ENCODE measurements at places on chromosomes 2 and 18. TPM values are rescaled to one million over a fixed set of nuclear protein-coding genes. Genes with fewer than 3 reads are reported as not detected.

- no peak for DNase-seq
Measured at GRCh38 chr2:152086231-152086630, 12.6 kb downstream of the CACNB4 start.

Gene DSG2
- 98.0 TPM for total RNA-seq

DNA sequence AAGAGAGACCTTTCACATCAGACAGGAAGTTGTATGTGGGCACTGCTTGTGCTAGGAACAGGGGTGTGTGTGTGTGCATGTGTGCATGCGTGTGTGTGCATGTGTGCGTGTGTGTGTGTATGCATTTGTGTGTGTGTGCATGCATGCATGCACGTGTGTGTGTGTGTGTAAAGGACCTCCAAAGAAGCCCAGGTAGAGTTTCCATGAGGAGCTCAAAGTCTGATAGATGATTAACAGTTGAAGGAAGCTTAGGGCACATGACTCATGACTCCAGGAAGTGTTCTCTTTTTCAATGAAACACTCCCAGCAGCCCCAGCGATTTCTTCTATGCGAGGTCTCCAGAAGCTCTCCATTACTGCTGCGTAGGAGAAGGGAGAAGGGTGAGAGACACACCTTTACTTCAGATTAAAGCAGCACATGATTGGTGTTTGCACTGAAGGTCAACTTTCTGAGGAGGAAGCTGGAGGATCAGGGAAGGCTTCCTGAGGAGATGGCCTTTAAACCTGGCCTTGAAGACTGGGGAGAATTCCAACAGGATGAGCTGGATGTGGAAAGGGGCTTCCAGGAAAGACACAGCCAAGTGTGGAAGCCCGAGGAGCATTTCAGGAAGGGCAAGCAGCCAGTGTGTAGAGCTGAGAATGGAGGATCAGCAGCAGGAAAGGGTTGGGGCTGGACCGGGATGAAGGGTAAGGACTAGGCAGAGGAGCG lies 77.7 kb downstream of the SMAD4 start:
- no peak for DNase-seq

Gene MC5R
- total RNA-seq = not detected

- DNase-seq = no peak
Measured at GRCh38 chr2:161709428-161709827, 85.2 kb downstream of the SLC4A10 start.

DNA sequence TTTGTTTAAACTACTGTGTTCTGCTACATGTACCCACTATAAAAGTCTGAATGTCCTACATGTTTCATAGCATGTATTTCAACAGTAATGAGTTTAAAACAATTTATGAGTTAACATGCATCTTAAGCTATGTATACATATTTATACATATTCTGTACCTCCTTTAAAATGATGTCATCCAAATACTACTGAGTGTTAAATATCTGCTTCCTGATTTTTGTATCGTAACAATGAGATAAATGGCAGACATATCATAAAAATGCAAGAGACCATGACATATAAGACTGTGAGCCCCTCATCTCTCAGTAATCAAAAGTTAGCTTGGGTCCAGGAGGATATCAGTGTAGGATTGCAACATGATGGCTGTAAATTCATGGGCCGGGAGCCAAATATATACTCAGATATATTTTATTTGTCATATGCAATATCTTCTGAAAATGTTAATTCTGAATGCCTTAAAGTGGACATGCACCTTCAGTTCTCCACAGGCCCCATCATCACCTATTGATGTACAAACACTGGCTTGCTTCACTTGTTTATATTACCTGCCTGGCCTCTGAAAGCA lies 3.6 kb downstream of the COL5A2 start:
- no peak for DNase-seq

- DNase-seq = no peak
Measured at GRCh38 chr2:105417857-105418436, 19.1 kb upstream of the FHL2 start.

GRCh38 chr18:48616484-48617255 lies 77.8 kb downstream of the CTIF start:
- DNase-seq = no peak

DNA sequence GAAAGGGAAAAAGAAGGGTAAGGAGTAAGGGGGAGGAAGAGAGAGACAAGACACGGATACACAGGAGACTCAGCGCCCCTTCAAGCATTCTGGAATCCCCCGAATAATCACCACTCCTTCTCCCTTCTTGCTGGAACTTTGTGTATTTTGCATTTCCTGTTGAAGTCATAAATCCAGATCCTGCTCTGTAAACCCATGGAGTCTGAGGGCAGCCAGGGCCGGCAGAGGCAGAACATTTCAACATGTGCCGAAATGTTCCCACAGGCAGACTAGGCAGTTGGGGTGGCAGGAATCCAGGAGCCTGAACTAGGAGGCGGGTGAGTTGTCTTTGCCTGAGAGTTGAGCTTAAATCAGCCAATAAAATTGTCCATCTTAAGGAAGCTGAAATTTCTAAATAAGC lies 193.1 kb downstream of the SH3RF3 start:
- no peak for DNase-seq

GRCh38 chr2:234422981-234423431 lies 73.9 kb downstream of the ARL4C start:
- DNase-seq = no peak

DNA sequence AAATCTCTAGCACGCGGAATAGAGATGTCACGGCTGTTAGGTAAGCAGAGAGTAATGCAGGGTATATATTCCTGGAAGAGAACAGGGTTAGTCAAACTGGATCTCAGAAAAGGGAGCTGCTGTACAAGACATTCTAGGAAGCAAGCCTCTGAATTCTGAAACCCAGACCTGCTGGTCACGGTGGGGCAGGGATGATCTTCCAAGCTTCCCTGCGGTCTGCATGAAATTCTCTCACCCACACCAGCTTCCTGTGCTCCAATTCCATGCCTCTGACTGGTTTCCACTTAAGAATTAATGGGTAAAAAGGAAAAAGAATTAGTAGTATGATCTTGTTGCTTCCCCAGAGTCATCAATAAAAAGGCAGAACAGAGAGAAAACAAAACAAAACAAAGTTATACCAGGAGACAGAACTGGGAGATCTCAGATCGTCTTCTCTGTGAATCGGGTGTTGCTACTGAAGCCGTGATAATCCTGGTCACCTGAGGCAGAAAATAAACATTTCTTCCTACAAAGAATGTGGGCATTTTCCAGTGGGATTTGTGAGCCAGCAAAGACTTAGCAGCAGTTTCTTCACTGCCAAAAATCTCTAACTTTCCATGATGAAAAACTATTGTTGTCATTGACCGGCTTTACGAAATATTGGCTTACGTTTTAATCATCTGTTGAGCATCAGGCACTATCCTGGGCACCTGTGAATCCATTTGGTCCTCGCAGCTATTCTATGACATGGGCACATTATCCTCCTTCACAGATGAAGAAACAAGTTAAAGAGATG lies 5.3 kb upstream of the CYP27C1 start:
- DNase-seq = no peak

Gene GKN1
- total RNA-seq = not detected

GRCh38 chr18:63187791-63188460 lies 131.6 kb downstream of the BCL2 start:
- DNase-seq = no peak

DNA sequence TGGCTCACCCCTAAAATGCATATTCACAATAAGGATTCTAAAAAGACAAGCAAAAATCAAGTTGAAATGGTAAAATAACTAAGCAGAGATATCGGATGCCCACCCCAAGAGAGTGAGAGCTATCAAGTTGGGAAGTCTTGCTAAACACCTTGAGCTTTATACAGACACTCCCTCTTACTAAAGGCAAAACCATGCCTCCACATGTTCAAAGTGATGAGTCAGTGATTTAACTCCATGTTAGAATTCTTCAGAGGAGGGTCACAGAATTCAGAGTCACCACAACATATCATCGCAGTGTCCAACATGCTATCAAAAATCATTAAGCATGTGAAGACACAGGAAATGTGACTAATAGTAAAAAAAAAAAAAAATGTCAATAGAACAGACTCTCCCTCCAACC lies 20.6 kb upstream of the ST8SIA3 start:
- DNase-seq = no peak

GRCh38 chr2:37920570-37920969 lies 4.5 kb upstream of the RMDN2 start:
- DNase-seq = no peak

Gene RAB31
- total RNA-seq = 21.8 TPM

DNA sequence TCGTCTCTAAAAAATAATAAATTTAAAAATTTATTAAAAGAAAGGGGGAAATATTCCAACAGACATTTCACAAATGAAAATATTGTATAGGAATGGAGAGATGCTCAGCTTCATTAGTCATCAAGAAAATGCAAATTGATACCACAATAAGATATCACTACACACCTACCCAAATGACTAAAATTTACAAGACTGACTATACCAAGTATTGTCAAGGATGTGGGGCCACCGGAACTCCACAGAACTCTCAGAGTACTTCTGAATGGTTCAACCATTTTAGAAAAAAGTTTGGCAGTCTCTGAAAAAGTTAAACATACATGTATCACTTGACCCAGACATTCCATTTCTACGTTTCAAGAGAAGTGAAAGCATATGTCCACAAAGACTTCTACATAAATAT lies 163.4 kb downstream of the EHBP1 start:
- no peak for DNase-seq

Gene TGFA
- 0.77 TPM for total RNA-seq

DNA sequence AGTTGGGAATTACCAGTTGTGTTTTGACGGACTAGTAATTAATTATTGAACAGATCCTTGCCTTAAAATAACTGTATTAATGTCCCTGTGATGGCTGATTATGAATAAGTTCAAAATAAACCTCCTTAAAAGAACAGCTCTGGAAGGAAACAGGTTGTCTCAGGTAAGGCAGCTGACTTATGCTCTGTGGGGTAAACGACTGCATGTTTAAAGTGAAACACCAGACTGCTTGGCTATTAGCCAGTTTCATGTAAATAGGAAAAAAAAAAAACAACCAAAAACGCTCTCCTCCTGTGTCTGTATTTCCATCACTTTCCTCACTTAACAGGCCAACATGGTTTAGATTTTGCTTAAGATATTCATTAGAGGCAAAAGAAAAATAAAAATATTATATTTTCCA lies 243.6 kb downstream of the TMEM182 start:
- DNase-seq = no peak

Gene RNF103
- total RNA-seq = 39.4 TPM

- no peak for DNase-seq
Measured at GRCh38 chr18:11154368-11154989, 5.1 kb upstream of the PIEZO2 start.

DNA sequence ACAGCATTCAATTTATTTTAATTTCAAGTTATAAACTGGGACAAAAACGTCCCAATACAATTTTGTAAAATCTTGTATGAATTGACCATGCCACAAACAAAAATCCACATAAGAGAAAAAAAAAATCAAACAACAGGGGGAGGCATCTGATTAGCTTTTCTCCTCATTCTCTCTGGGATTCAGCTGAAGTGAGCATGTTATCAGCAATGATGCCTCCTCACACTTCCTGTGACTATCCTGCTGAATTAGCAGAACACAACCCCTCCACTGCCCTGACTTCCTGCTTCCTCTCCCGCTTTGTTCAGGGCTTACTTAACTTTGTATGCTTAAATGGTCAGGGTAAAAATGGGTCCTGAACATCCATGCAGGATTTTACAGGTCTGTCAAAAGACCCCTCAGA lies 132.2 kb upstream of the ITGB6 start:
- DNase-seq = no peak

DNA sequence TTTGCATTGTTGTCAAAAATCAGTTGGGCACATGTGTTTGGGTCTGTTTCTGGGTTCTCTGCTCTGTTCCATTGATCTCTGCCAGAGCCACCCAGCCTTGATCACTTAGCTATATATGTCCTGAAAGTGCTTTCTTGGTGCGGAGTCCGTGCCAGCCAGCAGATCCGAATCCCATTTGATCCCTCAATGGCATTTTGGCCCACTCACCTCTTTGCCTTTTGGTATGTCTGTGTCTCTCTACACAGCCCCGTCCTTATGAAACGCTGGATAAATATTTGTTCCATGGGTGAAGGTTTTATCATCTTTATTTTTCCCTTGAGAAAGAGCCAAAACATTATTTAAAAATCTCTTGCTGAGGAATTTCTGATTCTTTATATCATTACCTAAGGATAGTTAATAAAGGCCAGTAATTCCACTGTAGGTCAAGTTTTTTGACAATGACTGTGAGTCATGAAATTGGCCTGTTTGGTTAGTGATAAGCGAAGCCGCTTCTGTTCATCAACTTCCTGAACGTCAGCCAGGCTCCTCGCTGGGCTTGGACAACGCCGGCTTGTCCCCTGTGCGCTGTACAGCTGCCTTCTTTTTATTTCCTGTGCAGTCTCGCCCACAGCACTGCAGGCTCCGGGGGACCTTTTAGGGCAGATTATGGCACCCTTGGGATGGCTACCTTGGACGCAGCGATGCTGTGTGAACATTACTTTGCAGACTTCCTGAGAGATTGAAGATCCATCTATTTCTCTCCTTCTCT lies 24.9 kb downstream of the MTCL1 start:
- DNase-seq = no peak

DNA sequence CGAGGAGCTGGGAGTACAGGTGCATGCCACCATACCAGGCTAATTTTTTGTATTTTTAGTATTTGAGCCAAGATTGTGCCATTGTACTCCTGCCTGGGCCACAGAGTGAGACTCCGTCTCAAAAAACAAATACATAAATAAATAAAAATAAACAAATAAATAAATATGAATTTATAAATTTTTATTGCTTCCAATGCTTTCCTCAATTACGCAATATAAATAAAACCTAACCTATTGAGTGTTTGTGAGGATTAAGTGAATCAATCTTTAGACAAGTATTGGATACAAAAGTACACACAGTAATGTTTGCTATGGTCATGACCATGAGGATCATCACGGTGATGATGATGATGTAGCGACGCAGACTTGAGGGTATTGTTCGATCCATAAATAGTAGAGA lies 257.4 kb downstream of the ASXL3 start:
- DNase-seq = no peak

DNA sequence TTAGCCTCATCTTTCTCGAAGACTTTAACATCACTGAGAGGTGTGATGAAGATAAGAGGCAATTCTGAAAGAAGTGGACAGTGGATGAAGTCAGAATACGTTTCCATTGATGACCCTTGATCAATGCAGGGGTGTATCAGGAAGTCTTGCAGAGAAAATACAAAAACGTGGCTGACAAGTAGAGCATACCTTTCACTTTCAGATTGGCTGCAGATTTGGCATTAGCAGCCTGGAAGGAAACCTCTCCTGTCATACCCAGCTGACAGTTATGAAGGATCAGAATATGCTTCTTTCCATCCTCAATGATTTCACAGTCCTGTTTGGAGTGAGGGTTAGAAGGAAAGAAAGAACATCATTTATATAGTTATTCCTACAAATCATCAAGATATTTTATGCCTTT lies 152.5 kb downstream of the PLEKHA3 start:
- no peak for DNase-seq

DNA sequence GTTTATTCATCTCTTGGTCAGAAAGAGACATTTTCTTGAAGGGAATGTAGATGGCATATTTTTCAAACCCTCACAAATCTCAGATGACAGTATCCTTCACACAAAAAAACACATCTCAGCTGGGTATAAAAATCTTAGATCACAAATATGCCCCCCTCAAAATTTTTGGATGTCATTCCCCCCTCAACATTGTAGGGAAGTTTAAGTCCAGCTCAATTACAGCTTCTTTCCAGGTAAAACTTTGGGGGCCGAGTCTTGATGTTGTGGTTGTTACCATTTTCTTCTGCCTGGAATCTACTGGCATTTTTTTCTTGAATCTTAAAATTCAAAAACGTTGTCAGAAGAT lies 46.1 kb downstream of the HDAC4 start:
- no peak for DNase-seq

- no peak for DNase-seq
Measured at GRCh38 chr18:31738460-31739407, 21.9 kb downstream of the SLC25A52 start.
